ENCODE measurements at places on chromosomes 3 and 15.

- DNase-seq, result no peak
These were observed 55.9 kb downstream of the VGLL4 start for GRCh38 chr3:11587766-11588165.

- no peak for DNase-seq
These were observed 27.9 kb downstream of the SEMA7A start for GRCh38 chr15:74405823-74406222.

DNA sequence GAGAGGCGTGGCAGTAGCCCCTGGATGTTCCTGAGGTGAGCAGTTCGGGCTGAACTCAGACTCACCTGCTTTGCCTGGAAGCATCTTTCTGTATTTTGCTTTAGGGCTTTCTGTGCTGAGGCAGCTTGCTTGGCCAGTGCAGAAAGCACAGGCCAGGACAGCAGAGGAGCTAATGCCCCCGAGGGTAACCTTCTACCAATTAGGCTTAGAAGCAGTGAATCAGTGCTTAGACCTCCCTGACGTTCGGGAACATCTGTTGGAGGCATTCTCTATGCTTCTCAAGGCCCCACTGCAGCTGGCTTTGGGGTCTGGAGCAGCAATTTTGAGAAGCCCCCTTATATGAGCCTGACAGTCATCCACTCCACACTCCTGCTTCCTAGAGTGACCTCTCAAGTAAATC is 350.7 kb upstream of the PROK2 start:
- DNase-seq, result no peak

DNA sequence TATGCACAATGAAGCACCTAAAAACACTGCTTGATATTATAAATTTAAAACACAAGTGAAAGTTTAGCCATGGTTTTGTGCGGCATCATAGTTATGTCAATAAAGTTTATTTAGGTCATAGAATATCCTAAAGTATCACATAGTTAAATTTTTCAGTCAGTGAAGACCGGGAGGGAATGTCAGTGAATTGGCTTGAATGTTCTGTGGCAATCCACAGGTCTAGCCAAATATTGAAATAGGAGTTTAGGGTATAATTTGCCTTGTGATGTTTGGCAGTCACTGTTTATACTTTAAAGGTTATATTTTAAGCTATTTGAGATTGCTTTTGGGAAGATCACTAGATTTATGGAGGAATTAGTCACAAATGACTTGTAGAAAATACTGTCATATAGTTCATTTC is 79.7 kb upstream of the FLNB start:
- DNase-seq, result no peak

DNA sequence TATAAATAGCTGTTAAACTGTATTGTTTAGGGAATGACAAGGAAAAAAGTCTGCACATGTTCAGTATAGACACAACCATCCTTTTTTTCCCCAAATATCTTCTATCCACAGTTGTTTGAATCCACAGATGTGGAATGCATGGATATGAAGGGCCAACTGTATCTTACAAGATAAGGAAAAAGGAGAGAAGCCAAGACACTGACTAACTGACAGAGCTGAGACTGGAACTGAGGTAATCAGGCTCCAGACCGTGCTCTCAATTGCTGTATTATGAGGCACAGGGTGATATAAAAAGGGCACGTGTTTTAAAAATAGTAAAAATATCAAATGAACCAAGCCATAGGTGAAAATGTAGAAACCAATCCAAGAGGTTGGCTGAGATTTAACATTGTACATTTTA is 49.0 kb downstream of the DHX36 start:
- no peak for DNase-seq

- DNase-seq, result no peak
These were observed 185.7 kb upstream of the TBL1XR1 start for GRCh38 chr3:177382944-177383343.

- DNase-seq, result no peak
These were observed 82.1 kb downstream of the SEC22A start for GRCh38 chr3:123283657-123284398.

GRCh38 chr3:148643389-148643840 is 54.3 kb upstream of the AGTR1 start:
- no peak for DNase-seq

- DNase-seq, result no peak
These were observed 58.5 kb downstream of the STARD5 start for GRCh38 chr15:81265256-81265943.

- no peak for DNase-seq
These were observed 87.0 kb upstream of the ST8SIA2 start for GRCh38 chr15:92306663-92307062.

DNA sequence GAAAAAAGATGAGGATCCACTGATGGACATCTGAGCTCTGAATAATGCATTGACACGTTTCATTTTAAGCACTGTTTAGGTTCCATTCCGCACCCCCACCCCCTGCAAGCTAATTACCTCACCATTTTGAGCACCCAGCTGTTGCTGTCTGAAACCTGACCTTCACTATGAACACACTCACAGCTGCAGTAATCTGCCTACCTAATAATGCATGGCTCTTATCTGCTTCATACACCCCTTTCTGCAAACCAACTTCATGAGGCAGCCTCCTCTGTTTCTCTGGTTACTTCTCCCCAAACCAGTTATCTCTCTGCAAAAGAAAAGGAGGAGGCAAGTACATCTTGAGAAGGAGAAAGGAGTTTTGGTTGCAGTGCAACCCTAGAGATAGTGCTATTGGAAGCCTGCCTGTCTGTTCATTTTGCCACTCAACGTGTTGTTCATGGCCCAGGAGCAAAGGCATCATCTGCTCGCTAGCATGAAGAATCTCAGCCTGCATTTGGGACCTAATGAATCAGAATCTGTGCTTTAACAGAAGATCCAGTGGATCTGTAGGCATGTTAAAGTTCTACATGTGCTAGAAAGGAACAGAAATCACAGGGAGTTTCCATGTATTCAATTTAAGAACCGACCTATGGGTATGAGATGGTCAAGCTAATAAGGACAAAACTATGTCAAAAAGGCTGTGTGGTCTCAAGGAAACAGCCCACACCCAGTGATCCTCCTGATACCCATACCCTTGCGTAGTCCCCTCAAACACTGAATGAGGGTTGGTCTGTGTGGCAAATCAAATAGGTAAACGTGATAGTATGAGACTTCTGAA is 87.2 kb downstream of the MB21D2 start:
- no peak for DNase-seq

- DNase-seq, result no peak
These were observed 888 bp downstream of the PPP2R3A start for GRCh38 chr3:135966271-135966961.

- DNase-seq, result no peak
These were observed 59.1 kb downstream of the ATP8B4 start for GRCh38 chr15:50059883-50060282.

DNA sequence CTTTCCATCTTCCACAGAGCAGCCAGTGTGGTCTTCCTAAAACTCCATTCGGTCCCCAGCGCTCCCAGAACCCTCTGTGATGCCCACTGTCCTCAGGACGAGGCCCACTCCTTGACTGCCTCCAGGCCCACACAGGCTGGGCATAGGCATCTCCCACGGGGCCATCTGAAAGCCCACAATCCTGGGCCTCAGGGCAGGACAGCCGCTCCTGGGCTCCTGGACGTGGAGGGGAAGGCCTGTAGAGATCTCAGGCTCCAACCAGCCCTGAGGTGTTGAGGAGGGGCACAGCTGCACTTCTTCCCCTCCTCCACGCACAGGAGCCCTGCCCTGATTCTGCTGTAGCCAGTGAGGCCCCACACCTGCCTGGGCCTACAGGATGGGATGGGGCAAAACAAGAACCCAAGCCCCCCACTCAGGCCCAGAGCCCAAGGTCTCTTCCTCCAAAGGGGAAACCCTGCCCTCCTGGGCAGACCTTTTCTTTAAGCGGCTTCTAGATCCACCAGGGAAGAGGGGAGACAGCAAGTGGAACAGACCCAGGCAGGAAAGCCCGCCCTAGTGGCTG is 25.9 kb downstream of the SHISA5 start:
- no peak for DNase-seq

GRCh38 chr15:62895139-62895866 is 147.2 kb upstream of the TPM1 start:
- no peak for DNase-seq

DNA sequence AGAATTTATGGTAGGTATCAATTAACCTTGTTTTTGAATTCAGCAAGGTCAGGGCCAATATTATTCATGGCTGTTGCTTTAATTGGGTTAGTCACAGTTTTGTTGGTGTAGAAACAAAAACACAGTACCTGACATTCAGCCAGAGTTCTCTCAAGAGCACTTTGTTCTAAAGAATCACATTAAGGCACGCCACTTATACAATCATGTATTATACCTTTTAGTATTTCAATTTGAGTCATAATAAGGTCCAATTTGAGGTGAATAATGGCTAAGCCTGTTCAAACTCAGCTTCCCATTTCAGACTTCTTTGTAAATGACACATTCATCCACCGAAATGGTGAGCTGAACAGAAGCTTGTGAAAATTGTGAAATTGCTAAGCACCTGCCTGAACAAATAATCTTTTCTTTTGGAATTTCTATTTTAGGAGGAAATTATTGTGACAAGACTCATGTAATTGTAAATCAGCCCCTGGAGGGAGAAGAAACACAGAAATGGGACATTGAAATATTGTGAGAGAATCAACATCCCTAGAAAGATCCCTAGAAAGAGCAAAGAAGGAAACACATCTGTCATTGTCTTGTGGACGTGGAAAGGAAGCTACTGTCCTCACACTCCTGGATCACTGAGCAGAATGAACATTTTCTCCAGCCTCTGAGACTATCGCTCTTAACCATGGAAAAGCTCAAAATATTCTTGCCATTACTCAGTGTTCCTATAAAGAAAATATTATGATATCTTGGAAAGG is 29.3 kb downstream of the RIOX2 start:
- no peak for DNase-seq

DNA sequence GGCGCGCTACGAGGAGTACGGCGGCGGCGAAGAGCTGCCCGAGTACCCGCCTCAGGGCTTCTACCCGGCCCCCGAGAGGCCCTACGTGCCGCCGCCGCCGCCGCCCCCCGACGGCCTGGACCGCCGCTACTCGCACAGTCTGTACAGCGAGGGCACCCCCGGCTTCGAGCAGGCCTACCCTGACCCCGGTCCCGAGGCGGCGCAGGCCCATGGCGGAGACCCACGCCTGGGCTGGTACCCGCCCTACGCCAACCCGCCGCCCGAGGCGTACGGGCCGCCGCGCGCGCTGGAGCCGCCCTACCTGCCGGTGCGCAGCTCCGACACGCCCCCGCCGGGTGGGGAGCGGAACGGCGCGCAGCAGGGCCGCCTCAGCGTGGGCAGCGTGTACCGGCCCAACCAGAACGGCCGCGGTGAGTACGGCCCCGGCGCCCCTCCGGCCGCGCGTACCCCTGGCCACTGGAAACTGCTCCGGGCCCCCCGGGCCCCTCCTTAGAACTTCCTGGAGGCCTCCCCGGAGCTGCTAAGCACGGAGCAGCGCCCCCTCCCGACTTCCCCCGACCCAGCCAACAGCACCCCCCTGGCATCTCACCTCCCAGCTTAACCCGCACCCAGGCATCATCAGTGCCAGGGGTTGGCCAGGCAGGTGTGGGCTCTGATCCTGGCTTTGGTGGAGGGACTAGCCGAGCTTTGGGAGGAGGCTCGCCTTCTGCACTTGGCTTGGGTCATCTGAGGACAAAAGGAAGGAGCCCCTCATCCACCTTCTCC is 1.4 kb downstream of the LOXL1 start:
- peak; percentile 32 for DNase-seq

GRCh38 chr3:182722907-182723306 is 70.4 kb upstream of the ATP11B start:
- no peak for DNase-seq

DNA sequence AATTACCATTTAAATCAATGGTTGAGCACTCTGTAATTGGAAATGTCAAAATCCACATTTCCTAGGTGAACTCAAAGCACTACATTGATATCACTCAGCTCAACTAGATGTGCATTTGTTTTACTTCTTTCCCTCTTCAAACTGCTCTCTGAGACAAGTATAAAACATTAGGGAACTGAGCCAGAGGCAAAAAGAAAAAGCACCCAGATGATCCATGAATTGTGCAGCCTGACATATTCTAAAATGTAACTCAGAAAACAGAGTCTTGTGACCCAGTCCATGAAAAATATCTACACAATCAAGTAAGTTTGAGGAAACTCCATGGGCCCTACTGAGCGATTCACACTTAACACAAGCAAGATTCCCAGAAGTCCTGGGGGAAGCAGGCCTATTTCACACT is 9.8 kb downstream of the SRGAP3 start:
- DNase-seq, result no peak

DNA sequence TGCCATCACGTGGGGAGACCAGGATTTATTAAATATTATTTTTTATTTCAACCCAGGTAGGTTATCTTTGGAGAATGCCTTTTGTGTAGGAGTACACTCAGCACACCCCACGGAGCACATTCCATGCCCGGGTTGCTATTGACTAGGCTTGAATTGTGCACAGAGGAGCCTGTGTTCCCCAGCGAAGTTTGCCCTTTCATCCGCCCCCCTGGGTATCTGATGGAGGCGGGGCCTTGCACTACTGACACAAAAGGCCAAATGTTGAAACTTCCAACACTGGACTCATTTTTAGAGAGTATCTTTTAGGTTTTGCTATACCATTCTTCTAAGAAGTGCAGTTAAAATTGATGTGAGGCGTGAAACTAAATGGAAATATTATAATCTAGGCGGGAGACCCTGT is 39.3 kb upstream of the PPP4R2 start:
- DNase-seq, result no peak

DNA sequence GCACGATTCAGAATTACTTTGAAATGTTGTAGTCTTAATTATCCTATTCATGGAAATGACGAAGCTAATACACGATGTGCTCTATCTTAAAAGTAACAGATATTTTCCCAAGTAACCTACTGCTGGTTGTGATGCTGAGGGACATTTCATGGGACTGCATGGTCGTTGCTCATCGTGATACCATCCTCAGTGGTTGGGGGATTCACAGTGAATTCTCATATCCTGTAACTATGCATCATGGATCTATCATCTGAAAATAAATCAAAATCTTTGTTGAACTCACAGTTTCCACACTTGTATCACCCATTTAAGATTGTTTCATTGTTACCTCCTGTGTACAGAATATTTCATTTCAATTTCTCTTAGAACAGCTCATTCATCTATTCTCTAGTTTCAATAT is 84.7 kb downstream of the OPA1 start:
- no peak for DNase-seq

DNA sequence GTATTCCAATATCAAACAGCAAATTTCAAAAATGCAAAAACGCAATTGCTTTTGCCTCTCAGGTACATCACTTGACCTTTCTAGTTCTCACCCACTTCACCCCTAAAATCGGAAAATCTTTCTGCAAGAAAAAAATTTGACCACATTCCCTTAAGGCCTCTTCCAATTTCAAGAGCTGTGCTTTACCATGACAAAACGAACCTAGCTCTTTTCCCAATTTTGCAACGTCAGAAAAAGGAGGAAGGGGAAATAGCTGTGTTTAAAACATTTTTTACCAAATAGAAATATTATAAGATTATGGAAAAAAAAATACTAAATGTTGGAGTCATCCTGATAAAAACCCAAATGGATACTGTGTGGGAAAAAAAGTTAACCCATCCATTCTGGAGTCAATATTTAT is 1.1 kb upstream of the NR2C2 start:
- no peak for DNase-seq

- no peak for DNase-seq
These were observed 210.8 kb downstream of the CGGBP1 start for GRCh38 chr3:87848003-87848402.

GRCh38 chr3:115084686-115085085 is 62.4 kb downstream of the ZBTB20 start:
- no peak for DNase-seq

- DNase-seq, result peak; percentile 38
These were observed 119.8 kb downstream of the PDCD6IP start for GRCh38 chr3:33918126-33918756.

Data from GDM1 (cell line).